ENCODE measurements at places on chromosomes 11 and 22.

DNA sequence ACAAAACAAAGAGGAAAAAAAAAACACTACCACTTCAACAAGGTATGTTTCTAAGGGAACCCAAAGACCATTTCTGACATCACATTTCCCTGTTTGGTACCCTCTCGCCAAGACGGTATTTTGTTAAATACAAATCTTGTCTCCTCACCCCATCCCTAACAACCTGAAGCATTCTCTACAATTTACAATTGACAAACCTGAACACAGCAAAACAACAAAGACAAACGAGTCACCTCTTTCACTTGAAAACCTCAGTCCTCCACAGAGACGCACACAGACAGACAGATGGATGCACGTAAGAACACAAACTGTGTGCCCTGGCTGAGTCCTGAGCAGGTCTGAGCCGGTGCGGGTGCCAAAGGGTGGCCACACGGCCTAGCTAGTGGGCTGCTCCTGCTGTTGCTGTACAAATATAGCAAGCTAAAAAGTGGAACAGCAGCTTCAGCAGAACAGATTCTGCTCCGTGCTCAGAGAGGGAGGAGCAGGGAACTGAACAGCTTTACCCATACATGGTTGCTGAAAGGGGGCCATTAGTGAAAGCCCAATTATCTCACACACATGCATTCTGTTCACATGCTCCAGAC lies 28.5 kb downstream of the CELF1 start:
- DNase-seq: no peak

DNA sequence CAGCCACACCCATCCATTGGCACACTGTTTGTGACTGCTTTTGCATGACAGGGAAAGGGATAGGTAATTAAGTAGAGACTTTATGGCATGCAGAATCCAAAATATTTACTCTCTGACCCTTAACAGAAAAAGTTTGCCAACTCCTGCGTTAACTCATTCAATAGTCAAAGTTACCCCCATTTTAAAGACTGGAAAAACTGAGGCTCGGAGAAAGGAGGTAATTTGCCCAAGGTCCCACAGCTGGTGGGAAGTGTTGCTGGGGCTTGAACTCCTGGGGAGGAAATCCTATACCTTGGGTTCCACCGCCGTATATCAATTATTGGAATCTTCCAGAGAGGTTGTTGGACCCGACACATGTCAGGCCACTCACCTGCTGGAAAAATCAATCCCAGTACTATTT lies 29.9 kb downstream of the MN1 start:
- no peak for DNase-seq

DNA sequence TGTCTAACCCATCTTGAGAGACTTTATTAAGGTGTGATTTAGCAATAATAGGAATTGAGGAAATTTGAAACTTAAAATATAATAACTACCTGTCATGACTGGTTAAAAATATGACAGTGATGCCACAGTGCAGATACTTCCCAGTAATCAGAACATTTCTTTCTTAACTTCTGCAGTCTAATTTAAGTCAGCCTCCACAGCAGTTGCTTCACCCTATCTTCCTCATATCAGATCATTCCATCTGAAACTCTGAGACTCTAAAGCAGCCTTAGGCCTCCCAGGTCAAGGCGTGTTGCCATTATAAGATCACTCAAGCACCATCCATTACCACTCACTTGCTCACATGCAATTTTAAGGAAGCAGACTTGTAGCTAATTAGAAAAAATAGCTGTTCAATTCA lies 302.2 kb downstream of the AASDHPPT start:
- DNase-seq: no peak

DNA sequence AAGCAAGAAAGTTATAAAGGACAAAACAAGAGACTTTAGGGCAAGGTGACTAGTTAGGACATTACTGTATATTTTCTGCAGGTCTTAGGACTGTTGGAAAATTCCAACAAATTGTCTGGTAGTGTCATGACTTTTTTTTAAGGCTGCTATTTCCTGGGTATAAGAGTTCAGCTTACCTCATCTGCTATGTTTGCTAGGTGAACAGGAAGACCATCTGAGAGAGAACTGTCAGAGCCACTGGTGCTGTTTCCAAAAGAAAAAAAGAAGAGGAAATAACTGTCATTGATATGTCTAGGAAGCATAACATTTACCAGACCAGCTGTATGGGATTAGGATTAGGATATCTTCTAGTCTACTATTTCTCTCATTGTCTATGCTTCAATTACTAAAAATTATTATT lies 26.3 kb upstream of the MTCH2 start:
- DNase-seq: no peak

Data from kidney glomerular epithelial cell (primary cell).